ENCODE measurements at places on chromosomes 7 and 10. TPM values are rescaled to one million over a fixed set of nuclear protein-coding genes. Genes with fewer than 3 reads are reported as not detected.

TMEM270 gene
- not detected for total RNA-seq

SDK1 gene
- total RNA-seq: 11.2 TPM

SFXN3 gene
- total RNA-seq: 13.0 TPM

GRCh38 chr7:139883814-139884213 lies 54.8 kb downstream of the TBXAS1 start:
- H3K27me3 ChIP-seq: no peaks in the 10 kb centered on the region
- no peaks in the 10 kb centered on the region for H3K36me3 ChIP-seq
- no peak overlapping the region for H3K27ac ChIP-seq
- no peak for DNase-seq
- H3K4me3 ChIP-seq: no peak overlapping the region

GRCh38 chr10:118986815-118987790 lies 42.4 kb upstream of the NANOS1 start:
- H3K4me1 ChIP-seq: no peaks in the 10 kb centered on the region
- no peak overlapping the region for H3K4me3 ChIP-seq
- no peaks in the 10 kb centered on the region for H3K27me3 ChIP-seq
- no peak overlapping the region for H3K27ac ChIP-seq
- H3K36me3 ChIP-seq: no peaks in the 10 kb centered on the region

DNA sequence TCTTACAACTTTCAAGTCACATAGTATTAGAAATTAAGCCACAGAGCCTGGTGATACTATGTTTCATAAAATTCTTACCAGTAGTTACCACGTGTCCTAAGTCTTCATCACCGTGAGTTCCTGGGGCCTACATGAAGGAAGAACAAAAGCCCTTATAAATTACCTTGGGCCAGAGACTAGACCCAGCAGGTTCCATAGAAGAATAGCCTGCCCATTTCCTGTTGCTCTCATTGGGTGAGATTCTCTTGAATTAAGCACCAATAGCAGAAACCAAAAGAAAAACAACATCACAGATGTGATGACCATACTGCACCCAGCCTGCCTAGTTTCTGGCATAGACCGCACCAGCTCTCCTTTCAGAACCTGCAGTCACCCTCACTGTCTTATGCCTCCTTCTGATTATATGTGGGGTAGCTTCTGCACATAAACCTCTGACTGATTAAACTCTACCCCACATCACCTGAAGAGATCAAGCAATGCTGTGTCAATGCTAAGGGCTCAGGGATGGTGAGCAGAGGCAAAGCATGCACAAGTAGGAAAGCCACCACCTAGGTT lies 18.0 kb upstream of the SEM1 start:
- no peaks in the 10 kb centered on the region for H3K4me1 ChIP-seq
- DNase-seq: no peak
- H3K4me3 ChIP-seq: no peak overlapping the region
- H3K27ac ChIP-seq: no peak overlapping the region
- H3K27me3 ChIP-seq: no peaks in the 10 kb centered on the region

DNA sequence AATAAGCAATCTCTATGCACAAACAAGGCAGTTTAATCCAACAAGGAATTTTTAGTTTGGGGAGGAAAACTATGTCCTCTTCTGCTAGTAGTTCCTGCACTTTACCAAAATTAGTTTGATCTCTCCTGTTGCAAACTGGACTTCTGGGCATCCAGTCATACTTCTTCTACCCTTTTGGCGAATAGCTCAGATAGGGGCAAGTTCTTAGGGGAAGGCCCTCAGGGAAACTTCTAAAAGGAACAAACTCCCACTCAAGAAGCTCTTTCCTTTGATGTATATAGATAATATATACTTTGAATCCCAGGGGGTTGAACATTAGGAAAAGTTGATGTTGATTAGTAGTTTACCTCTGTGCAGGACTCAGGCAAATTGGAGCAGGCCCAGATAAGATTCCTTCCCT lies 21.5 kb upstream of the PPP1R17 start:
- DNase-seq: no peak
- H3K27me3 ChIP-seq: no peaks in the 10 kb centered on the region
- no peak overlapping the region for H3K4me3 ChIP-seq
- no peak overlapping the region for H3K27ac ChIP-seq

DNA sequence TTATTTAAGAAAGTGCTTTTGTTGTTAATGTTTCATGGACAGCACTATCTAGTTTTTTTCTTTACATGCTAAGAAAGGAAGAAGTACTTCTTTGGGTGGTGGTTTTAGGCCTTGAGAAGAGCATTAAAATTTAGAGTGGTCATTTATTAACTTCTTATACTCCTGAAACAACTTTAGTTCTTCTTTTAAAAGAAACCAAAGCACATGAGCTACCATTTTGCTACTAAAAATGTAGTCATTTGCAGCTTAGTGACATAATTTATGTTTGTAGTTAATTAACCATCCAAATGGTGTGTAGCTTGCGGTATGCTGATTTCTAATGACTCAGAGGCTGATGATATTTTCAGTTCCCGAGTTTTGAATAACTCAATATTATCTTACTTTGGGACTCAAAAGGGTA lies 207.5 kb downstream of the BBS9 start:
- no peak overlapping the region for H3K27ac ChIP-seq
- H3K36me3 ChIP-seq: peaks cover 3% of the 10 kb centered on the region
- no peak overlapping the region for H3K4me3 ChIP-seq
- H3K27me3 ChIP-seq: no peaks in the 10 kb centered on the region

- no peak overlapping the region for H3K27ac ChIP-seq
- no peaks in the 10 kb centered on the region for H3K27me3 ChIP-seq
- peaks cover 6% of the 10 kb centered on the region for H3K4me1 ChIP-seq
- no peaks in the 10 kb centered on the region for H3K36me3 ChIP-seq
Measured at GRCh38 chr10:77004917-77005564, 632.6 kb downstream of the KCNMA1 start.

- H3K4me1 ChIP-seq: peaks cover 11% of the 10 kb centered on the region
- H3K27ac ChIP-seq: no peak overlapping the region
- DNase-seq: peak; percentile 24
- peaks cover 40% of the 10 kb centered on the region for H3K27me3 ChIP-seq
- peak overlapping the region; percentile 47 for H3K4me3 ChIP-seq
- no peaks in the 10 kb centered on the region for H3K36me3 ChIP-seq
Measured at GRCh38 chr10:48523212-48523819, 81.6 kb downstream of the ARHGAP22 start.

DNA sequence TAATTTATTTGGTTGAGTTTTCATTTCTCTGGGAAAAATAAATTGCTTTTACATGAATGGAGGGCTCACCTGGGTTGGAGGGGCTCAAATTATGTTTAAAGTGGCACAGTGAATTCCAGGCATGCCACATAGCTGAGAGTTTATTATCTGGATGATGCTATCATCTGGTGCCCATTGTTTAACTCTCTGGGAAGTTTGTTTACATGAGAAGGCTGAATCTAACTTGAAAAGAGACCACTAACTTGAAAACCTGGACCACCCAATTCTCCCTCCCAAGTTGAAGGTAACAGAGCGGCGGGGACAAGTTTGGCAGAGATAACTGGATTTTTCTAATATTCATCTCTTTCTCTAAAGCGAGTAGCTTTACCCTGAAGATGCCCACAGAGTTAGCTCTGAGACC lies 321.5 kb upstream of the GHITM start:
- no peaks in the 10 kb centered on the region for H3K4me1 ChIP-seq
- H3K4me3 ChIP-seq: no peak overlapping the region
- no peaks in the 10 kb centered on the region for H3K36me3 ChIP-seq

GRCh38 chr10:2641028-2641427 lies 426.3 kb upstream of the PFKP start:
- H3K36me3 ChIP-seq: no peaks in the 10 kb centered on the region
- H3K27me3 ChIP-seq: no peaks in the 10 kb centered on the region
- H3K4me1 ChIP-seq: no peaks in the 10 kb centered on the region

DNA sequence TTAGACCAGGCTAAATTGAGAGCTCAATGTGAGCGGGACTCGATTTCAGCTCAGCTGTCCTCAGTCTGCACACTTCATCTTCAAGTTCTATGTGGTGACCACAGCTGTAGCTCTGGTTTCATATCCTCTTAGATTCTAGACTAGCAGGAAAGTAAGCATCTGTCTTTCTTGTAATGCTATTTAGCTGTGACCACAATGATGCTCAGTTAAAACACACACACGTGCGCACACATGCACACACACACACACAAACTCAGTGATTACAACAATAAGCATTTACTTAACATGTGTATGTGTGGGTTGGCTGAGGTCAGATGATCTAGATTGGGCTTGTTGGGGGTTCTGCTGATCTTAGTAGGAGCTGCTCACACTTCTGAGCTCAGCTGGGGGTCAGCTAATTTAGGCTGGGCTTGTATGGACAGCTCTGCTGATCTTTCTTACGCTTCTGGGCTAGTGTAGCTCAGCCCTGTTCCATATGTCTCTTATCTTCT lies 82.5 kb downstream of the ZNF365 start:
- H3K27ac ChIP-seq: no peak overlapping the region
- no peak for DNase-seq
- H3K4me3 ChIP-seq: no peak overlapping the region
- H3K36me3 ChIP-seq: no peaks in the 10 kb centered on the region

DNA sequence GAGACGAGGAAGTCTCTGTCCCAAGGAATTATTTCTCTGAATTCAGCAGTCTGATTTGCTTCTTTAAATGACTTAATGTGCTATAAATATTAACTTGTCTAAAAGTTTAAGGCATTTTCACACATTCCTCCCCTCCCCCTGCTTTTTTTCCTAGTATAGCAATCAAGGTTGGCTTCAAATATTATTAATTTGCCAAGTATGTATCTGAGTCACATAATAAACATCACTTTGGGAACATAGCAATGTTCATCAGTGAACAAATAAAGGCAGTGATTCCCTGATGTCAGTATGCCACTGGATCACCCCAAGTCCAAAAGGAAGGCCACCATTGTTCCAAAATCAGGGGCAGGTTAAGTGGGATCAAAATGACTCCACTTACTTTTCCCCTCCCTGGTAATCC lies 40.5 kb downstream of the PDE6C start:
- H3K36me3 ChIP-seq: no peaks in the 10 kb centered on the region
- no peak overlapping the region for H3K27ac ChIP-seq
- no peaks in the 10 kb centered on the region for H3K27me3 ChIP-seq
- no peak for DNase-seq

DNA sequence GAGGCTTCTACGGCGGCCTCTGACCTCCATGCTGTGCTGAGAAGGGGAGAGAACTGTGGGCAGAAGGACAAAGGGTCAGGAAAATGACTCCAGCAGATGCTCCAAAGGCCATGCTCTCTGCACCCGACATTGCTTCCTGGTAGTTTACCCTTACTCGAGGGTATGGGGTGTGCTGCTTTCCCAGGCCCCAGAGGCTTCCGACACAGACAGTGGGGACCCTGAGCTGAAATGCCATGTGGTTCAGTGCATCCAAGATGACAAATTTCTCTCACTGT lies 130.9 kb downstream of the PTPN20 start:
- H3K4me3 ChIP-seq: no peak overlapping the region
- no peaks in the 10 kb centered on the region for H3K4me1 ChIP-seq
- H3K36me3 ChIP-seq: no peaks in the 10 kb centered on the region
- no peak for DNase-seq

- peaks cover 13% of the 10 kb centered on the region for H3K4me1 ChIP-seq
- peak overlapping the region; percentile 29 for H3K27ac ChIP-seq
- peak; percentile 57 for DNase-seq
- H3K4me3 ChIP-seq: no peak overlapping the region
- H3K36me3 ChIP-seq: peaks cover 68% of the 10 kb centered on the region
Measured at GRCh38 chr7:75957021-75957736, 37.2 kb downstream of the TMEM120A start.

- H3K4me3 ChIP-seq: no peak overlapping the region
- H3K27ac ChIP-seq: no peak overlapping the region
- H3K27me3 ChIP-seq: no peaks in the 10 kb centered on the region
- DNase-seq: peak; percentile 17
- no peaks in the 10 kb centered on the region for H3K4me1 ChIP-seq
Measured at GRCh38 chr7:49821181-49821580, 47.7 kb downstream of the VWC2 start.

GRCh38 chr7:150736864-150737263 lies 354 bp upstream of the GIMAP5 start:
- H3K4me3 ChIP-seq: peak overlapping the region; percentile 35
- peaks cover 6% of the 10 kb centered on the region for H3K36me3 ChIP-seq
- DNase-seq: no peak
- H3K4me1 ChIP-seq: peaks cover 7% of the 10 kb centered on the region
- peaks cover 5% of the 10 kb centered on the region for H3K27me3 ChIP-seq
- H3K27ac ChIP-seq: peak overlapping the region; percentile 50

GRCh38 chr7:148276314-148277041 lies 314.1 kb upstream of the C7orf33 start:
- no peaks in the 10 kb centered on the region for H3K36me3 ChIP-seq
- no peaks in the 10 kb centered on the region for H3K27me3 ChIP-seq
- no peaks in the 10 kb centered on the region for H3K4me1 ChIP-seq
- DNase-seq: peak; percentile 38
- no peak overlapping the region for H3K27ac ChIP-seq

GRCh38 chr10:73803680-73804286 lies 7.6 kb downstream of the NDST2 start:
- peaks cover 39% of the 10 kb centered on the region for H3K4me1 ChIP-seq
- H3K27me3 ChIP-seq: no peaks in the 10 kb centered on the region
- no peak for DNase-seq
- no peak overlapping the region for H3K4me3 ChIP-seq

- no peak overlapping the region for H3K27ac ChIP-seq
- peaks cover 10% of the 10 kb centered on the region for H3K27me3 ChIP-seq
- no peak for DNase-seq
Measured at GRCh38 chr10:133327651-133328357, 8.9 kb downstream of the CALY start.

Data from stomach (tissue), 19 donors.